Esophagus muscularis mucosa (tissue), 4 donors: ENCODE measurements at places on chromosomes 12 and 14. TPM values are rescaled to one million over a fixed set of nuclear protein-coding genes. Genes with fewer than 3 reads are reported as not detected.

- H3K4me3 ChIP-seq: no peak overlapping the region
- peak overlapping the region; percentile 75 for H3K27ac ChIP-seq
- H3K36me3 ChIP-seq: no peaks in the 10 kb centered on the region
- H3K4me1 ChIP-seq: peaks cover 26% of the 10 kb centered on the region
Observed at GRCh38 chr12:64098709-64099354, 123.3 kb downstream of the KICS2 start.

GRCh38 chr14:35158951-35159653, 36.8 kb downstream of the PRORP start:
- no peak overlapping the region for H3K27ac ChIP-seq
- peaks cover 8% of the 10 kb centered on the region for H3K4me1 ChIP-seq
- no peak for DNase-seq
- H3K27me3 ChIP-seq: no peaks in the 10 kb centered on the region
- peaks cover 11% of the 10 kb centered on the region for H3K36me3 ChIP-seq

GRCh38 chr14:94907626-94908261, 137.8 kb upstream of the GSC start:
- no peak for DNase-seq
- no peaks in the 10 kb centered on the region for H3K36me3 ChIP-seq
- no peak overlapping the region for H3K4me3 ChIP-seq

GRCh38 chr12:57627501-57628279, 5.3 kb downstream of the B4GALNT1 start:
- no peak for DNase-seq
- no peak overlapping the region for H3K27ac ChIP-seq
- H3K27me3 ChIP-seq: no peaks in the 10 kb centered on the region
- no peaks in the 10 kb centered on the region for H3K36me3 ChIP-seq

DNA sequence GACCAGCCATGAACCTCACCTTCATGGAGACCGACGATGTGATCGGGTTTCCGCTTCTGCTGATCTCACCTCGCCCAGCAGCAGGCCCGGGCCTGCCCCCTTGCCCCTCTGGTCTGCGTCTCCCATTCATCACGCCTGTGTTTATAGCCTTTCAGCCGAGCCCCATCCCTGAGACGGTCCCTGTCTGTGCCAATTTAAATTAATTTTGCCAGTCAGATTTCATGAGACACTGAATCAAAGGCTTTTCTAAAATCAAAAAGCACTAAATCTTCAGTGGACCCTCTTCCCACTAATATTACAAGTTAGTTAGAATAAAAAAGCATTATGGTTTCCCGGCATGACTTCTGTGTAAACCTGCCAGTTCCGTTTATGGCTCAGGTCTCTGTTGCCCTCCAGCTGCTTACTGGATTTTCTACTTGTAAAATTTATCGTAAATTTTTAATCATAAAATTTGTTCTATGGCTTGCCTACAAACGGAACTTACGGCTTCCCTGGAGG, 155.9 kb downstream of the ESRRB start:
- H3K4me3 ChIP-seq: no peak overlapping the region
- H3K27ac ChIP-seq: no peak overlapping the region
- no peaks in the 10 kb centered on the region for H3K4me1 ChIP-seq

DNA sequence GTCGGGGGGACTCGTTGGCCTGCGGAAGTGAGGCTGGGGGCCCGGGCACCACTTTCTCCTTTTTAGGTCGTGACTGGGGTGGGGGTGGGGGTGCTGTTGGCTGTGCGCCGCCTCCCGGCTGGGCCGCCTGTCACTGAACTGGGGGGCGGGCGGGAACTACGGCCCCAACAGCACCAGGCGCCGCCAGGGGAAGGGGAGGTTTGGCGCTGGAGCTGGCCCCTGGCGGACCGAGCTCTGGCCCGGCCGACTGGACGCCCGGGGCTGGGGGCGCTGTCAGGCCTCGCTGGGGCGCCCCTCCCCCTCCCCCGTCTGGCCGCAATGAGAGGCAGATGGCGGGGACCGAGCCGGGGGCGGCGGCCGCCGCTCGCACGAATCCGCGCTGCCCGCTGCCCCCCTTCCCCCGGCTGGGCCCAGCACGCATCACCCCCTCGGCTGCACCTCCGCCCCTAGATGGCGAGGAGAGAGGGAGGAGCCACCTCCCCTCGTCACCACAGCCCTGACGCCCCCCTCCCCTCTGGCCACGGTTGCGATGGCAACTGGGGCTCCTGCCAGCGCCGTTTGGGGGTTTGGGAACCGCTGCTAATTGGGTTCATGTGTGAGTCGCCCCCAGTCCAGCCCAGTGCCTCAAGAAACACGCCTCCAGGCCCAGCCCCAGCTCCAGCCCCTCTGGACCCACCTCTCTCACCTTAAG, 723 bp downstream of the NFATC4 start:
- peak overlapping the region; percentile 97 for H3K27ac ChIP-seq
- DNase-seq: no peak
- peaks cover 24% of the 10 kb centered on the region for H3K36me3 ChIP-seq
- H3K4me1 ChIP-seq: peaks cover 35% of the 10 kb centered on the region
- no peaks in the 10 kb centered on the region for H3K27me3 ChIP-seq

DNA sequence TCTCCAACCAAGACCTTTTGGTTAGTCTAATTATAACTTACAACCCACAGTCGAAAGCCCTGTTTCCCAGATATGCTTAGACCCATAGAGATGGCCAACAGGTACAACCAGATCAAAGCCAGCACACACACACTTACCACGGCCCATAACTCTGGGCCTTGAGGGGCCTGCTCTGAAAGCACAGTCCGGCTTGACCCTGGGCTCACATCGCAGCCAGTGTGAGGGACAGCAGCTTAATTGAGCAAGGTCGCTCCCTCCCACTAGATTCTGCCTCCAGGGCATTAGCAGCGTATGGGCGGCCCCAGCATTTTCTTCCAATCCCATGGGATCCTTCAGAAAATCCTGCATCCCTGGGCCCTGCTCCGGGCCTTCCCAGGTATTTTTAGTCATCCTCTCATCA, 157.4 kb upstream of the FKBP4 start:
- peaks cover 15% of the 10 kb centered on the region for H3K4me1 ChIP-seq
- no peaks in the 10 kb centered on the region for H3K27me3 ChIP-seq
- H3K4me3 ChIP-seq: no peak overlapping the region
- H3K36me3 ChIP-seq: peaks cover 6% of the 10 kb centered on the region

DNA sequence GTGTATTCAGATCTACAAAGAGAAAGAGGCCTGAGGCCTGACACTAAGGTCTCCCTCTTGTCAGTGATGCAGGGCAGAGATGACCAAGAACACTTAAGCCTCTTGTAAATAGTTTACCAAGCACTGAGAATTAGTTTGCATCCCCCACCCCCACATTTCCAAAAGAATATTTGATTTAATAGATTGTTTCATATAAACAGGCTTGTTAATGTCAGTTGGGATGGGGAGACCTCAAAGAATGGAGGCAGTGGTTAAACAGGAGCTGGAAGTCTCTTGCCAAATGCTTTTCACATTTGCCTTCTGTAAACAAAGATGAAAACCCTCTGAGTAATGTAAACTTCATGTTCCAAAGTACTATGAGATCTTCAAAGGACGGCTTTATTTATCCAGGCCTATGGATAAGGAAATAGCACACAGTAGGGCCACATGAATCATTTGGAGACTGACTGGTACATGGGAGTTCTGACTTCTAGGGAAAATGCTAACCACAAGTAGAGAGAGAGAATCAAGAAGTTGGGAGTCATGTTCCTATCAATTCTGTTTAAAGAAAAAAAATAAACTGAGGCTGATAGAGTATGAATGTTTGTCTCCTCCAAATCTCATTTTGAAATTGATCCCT, 234.7 kb downstream of the ANO2 start:
- no peaks in the 10 kb centered on the region for H3K27me3 ChIP-seq
- no peak overlapping the region for H3K27ac ChIP-seq
- H3K4me1 ChIP-seq: no peaks in the 10 kb centered on the region
- DNase-seq: no peak
- H3K4me3 ChIP-seq: no peak overlapping the region

GRCh38 chr14:104280902-104281767, 142.7 kb downstream of the KIF26A start:
- no peaks in the 10 kb centered on the region for H3K4me1 ChIP-seq
- no peak overlapping the region for H3K4me3 ChIP-seq
- no peak for DNase-seq
- peaks cover 26% of the 10 kb centered on the region for H3K27me3 ChIP-seq

DNA sequence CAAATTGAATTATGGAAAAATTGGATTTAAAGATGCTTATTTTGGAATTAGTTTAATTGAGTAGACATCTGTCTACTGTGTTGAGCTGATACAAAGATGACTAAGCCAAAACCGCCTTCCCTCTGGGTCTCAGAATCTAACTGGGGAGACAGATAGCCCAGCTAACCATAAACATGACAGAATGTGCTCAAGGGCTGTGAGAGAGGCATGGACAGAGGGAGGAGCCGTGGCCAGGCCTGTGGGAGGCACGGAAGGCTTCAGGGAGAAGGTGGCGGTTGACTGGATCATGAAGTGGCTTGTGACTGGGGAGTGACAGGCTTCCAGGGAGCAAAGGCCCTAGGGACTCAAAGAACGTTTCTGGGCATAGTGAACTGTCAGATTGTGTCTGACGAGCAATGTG, 74.6 kb downstream of the DACT1 start:
- H3K4me1 ChIP-seq: no peaks in the 10 kb centered on the region
- no peak overlapping the region for H3K27ac ChIP-seq
- H3K36me3 ChIP-seq: no peaks in the 10 kb centered on the region
- H3K27me3 ChIP-seq: no peaks in the 10 kb centered on the region
- no peak overlapping the region for H3K4me3 ChIP-seq

GRCh38 chr14:77485256-77485655, 13.4 kb downstream of the ISM2 start:
- H3K4me1 ChIP-seq: no peaks in the 10 kb centered on the region
- no peaks in the 10 kb centered on the region for H3K27me3 ChIP-seq
- no peaks in the 10 kb centered on the region for H3K36me3 ChIP-seq
- DNase-seq: no peak
- no peak overlapping the region for H3K27ac ChIP-seq

DNA sequence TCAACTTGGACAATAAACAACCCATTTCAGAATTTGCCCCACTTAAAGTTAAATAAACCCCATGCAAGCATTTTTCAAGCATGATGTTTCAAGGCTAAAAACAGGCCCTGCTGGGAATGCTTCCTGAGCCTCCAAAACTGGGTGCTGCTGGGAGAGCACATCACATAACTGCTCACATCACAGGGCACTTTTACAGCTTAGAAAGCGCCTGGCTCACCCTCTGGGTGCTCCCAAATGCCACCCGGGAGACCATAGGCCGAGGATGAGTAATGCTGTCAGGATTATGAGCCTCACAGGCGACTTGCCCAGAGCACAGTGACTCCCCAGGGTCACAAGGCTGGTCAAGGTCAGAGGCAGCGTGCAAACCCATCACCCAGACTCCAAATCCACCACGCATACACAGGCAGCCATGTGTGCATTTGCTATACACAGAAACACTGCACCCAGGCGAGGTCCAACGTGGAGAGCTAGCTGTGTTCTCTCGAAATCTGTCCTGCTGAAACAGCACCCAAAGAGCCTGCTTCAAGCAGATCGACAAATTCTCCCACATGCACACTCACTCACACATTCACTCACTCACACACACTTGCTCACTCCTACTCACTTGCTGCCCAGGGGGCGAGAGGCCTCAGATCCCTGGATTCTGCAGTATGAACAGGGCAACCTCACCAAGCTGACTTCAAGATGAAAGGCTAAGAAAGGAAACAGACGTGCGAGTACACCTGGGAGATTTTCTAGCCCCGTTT, 58.7 kb downstream of the ITPK1 start:
- H3K4me3 ChIP-seq: no peak overlapping the region
- H3K27ac ChIP-seq: peak overlapping the region; percentile 84
- no peaks in the 10 kb centered on the region for H3K36me3 ChIP-seq
- H3K4me1 ChIP-seq: peaks cover 47% of the 10 kb centered on the region

GRCh38 chr14:62943202-62943601, 102.1 kb downstream of the KCNH5 start:
- DNase-seq: no peak
- H3K4me1 ChIP-seq: no peaks in the 10 kb centered on the region
- H3K36me3 ChIP-seq: no peaks in the 10 kb centered on the region
- no peaks in the 10 kb centered on the region for H3K27me3 ChIP-seq
- H3K27ac ChIP-seq: no peak overlapping the region

GRCh38 chr12:10557766-10558165, 52.1 kb downstream of the EIF2S3B start:
- no peaks in the 10 kb centered on the region for H3K36me3 ChIP-seq
- H3K4me1 ChIP-seq: no peaks in the 10 kb centered on the region
- H3K27ac ChIP-seq: no peak overlapping the region
- H3K4me3 ChIP-seq: no peak overlapping the region

DNA sequence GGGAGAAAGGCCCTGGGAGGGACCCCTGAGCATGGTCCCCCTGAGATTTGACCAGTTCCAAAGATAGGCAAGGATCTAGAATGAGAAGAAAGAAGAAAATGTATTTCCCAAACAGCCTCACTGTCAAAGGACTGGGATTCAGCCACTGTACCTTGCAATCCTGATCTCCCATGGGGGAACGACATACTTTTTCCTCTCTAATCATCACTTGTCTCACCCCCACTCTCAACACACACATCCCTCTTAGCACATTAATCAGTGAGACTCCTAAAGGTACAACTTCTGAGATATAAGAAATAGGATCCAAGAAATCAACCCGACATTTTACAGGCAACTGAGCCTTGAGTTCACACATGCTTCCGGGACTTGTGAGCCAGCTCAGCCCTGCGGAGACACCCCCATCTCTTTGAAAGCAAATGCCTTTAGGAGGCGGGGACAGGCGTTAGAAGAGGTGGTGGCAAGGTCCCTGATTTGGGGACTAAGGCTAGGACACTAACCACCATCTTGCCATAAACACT, 1.4 kb downstream of the MAP3K9 start:
- H3K4me3 ChIP-seq: peak overlapping the region; percentile 77
- DNase-seq: no peak
- H3K27me3 ChIP-seq: no peaks in the 10 kb centered on the region
- no peaks in the 10 kb centered on the region for H3K36me3 ChIP-seq
- no peak overlapping the region for H3K27ac ChIP-seq

DNA sequence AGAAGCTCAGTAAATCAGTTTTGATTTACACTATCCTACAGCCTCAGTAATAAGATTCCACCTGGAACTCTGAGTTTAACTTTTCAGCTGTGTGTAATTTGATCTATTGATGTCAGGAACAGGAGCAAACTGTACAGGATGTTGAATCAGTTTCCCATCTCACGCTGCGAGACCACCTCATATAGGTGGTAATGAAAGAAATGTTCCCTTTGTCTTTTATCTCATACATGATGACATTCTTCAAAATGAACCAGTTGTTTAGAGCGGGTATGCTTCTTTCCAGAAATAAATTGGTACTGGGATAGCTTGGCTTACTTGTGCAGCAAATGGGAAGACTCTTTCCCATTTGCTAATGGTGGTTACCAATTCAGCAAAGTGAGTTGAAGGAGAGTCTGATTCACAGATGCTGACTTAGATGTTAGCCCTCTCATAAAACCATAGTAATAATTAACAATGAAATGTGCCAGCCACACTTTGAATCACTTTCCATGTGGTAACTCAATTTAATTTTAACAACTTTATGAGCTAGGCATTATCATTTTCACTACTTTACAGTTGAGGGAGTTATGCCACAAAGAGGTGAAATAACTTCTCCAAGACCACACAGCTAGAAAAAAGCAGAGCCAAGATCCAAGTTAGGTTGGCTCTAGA, 251.5 kb downstream of the PAWR start:
- H3K27ac ChIP-seq: no peak overlapping the region
- no peaks in the 10 kb centered on the region for H3K36me3 ChIP-seq
- no peaks in the 10 kb centered on the region for H3K27me3 ChIP-seq

GRCh38 chr14:42028607-42029006, 421.9 kb downstream of the LRFN5 start:
- H3K27me3 ChIP-seq: no peaks in the 10 kb centered on the region
- H3K4me3 ChIP-seq: no peak overlapping the region
- no peaks in the 10 kb centered on the region for H3K4me1 ChIP-seq
- DNase-seq: no peak
- no peaks in the 10 kb centered on the region for H3K36me3 ChIP-seq
- no peak overlapping the region for H3K27ac ChIP-seq

- no peak overlapping the region for H3K27ac ChIP-seq
- H3K4me1 ChIP-seq: no peaks in the 10 kb centered on the region
- no peak overlapping the region for H3K4me3 ChIP-seq
- no peaks in the 10 kb centered on the region for H3K27me3 ChIP-seq
Observed at GRCh38 chr12:104823985-104824461, 134.1 kb downstream of the SLC41A2 start.

The TNFAIP2 gene
- 56.3 TPM for total RNA-seq

The KRT85 gene
- total RNA-seq: not detected
